Eye (tissue), 1 donor: ENCODE measurements at places on chromosomes 7 and 10.

DNA sequence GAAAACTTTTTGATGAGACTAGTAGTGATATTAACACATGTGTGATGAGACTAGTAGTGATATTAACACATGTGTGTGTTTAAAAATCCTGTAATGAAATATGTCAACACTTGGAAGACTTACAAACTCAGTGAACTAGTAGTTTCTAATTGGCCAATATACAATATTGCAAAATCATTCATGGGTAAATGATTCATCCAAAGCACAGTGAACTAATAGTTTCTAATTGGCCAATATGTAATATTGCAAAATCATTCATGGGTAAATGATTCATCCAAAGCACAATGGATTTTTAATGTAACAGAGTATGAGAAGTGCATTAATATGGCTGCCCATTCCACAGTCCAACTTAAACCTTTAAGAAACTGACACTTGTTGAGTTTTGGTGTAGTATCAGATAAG, 77.8 kb downstream of the ATAD1 start:
- no peak for DNase-seq

- DNase-seq = peak; percentile 75
Measured at GRCh38 chr7:105643384-105643783, 62.1 kb upstream of the EFCAB10 start.

- DNase-seq = peak; percentile 73
Measured at GRCh38 chr10:17847585-17848296, 38.6 kb downstream of the MRC1 start.

- DNase-seq = no peak
Measured at GRCh38 chr7:140084972-140085371, 22.2 kb upstream of the PARP12 start.

DNA sequence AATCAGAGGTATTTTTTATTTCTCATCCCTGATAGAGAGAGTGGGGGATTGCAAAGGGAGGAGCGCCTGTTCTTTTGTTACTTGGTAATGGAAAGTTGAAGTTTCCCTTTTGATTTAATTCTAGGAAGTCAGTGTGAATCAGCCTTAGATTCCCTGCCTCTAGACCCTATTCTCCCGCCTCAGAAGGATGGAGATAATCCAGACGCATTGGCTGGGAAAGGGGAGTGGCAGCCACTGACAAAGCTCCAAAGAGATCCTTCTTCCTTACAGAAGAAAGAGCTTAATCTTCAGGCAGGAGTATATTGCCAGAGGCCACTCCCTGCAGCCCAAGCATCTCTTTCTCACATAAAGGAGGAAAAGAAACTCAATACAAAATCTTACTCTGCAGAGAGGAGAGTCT, 122.3 kb upstream of the GALNT17 start:
- no peak for DNase-seq
